ENCODE measurements at places on chromosomes 16 and 17. TPM values are rescaled to one million over a fixed set of nuclear protein-coding genes. Genes with fewer than 3 reads are reported as not detected.

Gene TMEM235
- not detected for total RNA-seq

DNA sequence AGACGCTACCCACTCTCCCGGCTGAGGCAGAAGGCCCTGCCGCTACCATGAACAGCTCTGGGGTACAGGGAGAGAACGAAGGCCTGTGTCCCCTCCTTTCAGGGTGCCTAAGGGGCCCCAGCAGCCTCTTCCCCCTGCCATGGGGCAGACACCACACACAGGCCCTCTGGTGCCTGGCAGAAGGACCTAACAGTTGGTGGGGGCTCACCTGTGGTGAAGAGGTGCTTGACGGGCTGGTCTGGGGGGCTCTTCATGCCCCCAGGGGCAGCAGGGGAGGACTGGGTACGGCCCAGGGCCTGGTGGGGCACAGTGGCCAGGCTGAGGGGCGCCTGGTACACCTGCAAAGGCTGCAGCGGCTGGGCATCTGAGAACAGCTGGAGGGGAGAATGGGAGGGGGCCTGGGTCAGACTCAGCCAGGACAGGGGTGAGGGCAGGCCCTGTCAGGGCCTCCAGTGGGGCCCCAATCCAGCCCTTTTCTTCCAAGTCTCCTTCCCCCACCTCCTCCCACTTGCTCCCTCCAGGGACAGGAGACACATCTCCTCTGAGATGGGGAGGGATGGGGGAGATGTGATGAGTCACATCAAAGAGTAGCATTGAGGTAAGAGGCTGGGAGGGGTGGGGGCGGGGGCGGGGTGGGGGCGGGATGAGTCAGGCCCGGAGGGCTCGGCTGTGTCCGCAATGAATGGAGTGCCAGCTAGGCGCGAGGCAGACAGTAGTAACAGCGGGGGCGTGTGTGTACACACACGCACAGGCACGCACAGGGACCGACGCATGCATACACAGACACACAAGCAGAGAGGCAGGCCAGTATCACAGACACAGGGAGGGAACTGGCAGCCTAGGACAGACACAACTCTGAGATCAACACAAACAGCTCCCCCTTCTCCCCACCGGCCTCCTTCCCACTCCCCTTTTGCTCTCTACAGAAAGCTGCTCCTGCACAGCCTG, 16.1 kb downstream of the G6PC3 start:
- no peak for DNase-seq

- no peak for DNase-seq
Observed at GRCh38 chr17:3904501-3904900, 11.6 kb upstream of the CAMKK1 start.

DNA sequence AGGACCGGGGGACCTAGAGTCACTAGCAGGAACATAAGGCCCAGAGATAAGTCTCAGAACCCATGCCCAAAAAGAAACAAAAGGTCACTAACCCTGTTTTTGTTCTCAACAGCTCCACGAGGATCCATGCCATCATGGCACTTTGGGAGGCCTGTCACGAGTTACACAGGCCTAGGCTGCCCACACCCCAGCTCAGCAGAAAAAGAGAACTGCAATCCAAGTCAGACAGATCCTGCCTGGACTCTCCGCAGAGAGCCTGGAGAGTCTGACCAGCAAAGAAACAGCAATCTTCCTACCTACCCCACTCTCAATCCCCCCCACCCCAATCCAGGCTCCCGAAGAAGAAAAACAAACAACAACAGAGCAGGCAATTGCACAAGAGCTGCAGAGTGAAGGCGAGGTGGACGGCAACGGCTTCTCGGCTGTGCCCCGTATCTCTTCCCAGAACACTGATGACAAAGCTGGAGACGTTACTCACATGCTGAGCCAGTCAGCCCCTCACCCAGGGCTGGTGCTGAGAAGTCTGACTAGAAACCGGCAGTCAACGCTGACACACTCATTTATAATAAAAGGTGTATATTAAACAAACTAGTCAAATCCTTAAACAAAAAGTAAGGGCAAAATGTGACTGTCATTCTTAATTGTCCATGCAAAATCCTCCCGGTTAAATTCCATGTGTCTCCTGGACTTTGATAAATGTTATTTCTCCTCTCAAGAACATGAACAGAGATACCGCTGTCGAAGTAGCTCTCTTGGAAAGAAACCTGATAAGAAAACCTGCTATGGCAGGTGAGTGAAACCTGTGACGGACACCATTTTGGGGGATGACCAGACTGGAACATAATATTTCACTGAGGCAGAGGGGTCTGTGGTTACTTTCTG, 89.3 kb downstream of the SMG6 start:
- DNase-seq: no peak

GRCh38 chr17:1090465-1091189, 89.2 kb downstream of the ABR start:
- DNase-seq: no peak

- no peak for DNase-seq
Observed at GRCh38 chr17:81522491-81523401, 5.4 kb upstream of the FSCN2 start.

Gene KRTAP2-1
- total RNA-seq: not detected

DNA sequence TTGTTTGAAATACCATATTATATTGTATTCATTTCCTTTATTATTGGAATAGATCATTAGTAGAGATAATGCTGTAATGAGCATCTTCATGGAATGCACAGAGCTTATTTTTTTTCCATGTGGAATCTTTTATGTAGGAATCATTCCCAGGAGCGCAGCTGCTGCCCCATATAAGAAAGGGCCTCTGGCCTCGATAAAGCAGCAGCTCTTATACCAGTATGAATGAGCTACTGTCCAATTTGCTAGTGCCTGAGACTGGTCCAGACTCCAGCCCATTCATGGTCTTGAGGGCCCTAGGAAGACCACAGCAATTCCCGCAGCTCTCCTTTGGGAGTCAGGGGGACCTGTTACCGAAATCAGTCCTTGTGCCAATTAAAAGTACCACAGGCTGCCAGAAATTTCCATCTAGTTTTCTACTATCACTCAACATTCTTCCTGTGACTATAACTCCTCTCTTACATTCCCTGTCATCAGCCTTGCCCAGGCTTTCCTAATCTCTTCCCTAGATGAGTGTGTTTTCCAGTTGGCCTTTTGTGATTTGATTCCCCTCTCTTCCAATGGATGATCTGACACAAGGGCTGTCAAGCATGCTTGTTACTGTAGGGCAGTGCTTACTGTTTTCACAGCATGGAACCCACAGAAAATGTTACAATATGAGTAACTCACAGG, 1.9 kb downstream of the ZNF843 start:
- DNase-seq: no peak

DNA sequence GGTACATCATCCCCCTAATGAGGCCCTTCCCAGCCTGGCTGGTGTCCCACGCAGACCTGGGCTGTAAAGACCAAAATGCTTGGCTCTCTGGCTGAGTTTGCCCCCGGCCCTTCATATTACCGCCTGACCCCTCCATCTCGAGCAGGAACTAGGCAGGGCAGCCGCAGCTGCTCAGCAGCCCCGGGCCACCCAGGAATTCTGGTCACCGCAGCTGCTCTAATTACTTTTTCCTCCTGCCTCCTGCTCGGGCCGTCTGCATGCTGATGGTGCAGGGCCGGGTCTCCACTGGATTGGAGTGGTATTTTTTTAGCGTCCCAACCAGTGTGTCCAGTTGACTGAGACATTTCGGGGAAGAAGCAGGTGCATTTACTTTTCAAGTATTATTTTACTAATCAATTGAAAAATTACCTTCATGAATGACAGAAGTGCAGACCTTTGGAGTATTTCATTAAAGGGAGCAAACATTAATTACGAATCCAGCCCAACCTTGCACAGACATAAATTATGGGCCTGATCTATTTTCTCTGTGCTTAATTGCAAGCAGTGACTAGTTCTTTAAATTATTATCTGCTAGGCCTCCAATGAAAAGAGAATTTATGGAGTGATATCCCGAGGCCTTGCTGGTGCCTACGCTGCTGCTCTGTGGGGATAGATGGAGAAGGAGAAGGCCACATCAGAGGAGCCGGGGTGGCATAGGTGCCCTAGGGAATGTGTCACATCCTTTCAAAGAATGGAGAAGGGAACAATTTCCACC, 176.2 kb downstream of the CYLD start:
- DNase-seq: no peak

- DNase-seq: peak; percentile 12
Observed at GRCh38 chr16:87395181-87395842, 3.2 kb downstream of the MAP1LC3B start.

Gene EFNB3
- total RNA-seq: 0.53 TPM

Gene CCDC200
- total RNA-seq: 0.62 TPM

GRCh38 chr17:48445248-48445620, 15.2 kb upstream of the SKAP1 start:
- DNase-seq: no peak

DNA sequence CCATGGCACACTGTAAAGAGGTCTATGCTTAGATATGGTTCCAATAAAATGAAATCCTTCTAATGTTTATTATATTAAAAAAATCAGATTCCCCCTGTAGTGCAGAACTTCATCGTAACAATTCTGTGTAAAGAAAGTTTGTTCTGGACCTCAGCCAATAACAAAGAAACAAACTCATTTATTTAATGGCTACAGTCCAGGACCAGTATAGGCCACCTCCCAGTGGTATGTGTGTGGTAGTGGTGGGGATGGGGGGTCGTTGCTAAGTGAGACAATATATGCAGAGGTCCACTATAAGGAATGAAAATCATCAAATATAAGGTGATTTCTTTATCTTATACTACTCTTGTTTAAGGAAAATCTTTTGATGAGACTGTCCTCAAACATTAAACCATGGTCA, 136.4 kb downstream of the CDK5R1 start:
- no peak for DNase-seq

GRCh38 chr17:70076831-70077230, 1.8 kb downstream of the KCNJ16 start:
- DNase-seq: no peak

Gene ATP2A1
- total RNA-seq: 0.89 TPM

DNA sequence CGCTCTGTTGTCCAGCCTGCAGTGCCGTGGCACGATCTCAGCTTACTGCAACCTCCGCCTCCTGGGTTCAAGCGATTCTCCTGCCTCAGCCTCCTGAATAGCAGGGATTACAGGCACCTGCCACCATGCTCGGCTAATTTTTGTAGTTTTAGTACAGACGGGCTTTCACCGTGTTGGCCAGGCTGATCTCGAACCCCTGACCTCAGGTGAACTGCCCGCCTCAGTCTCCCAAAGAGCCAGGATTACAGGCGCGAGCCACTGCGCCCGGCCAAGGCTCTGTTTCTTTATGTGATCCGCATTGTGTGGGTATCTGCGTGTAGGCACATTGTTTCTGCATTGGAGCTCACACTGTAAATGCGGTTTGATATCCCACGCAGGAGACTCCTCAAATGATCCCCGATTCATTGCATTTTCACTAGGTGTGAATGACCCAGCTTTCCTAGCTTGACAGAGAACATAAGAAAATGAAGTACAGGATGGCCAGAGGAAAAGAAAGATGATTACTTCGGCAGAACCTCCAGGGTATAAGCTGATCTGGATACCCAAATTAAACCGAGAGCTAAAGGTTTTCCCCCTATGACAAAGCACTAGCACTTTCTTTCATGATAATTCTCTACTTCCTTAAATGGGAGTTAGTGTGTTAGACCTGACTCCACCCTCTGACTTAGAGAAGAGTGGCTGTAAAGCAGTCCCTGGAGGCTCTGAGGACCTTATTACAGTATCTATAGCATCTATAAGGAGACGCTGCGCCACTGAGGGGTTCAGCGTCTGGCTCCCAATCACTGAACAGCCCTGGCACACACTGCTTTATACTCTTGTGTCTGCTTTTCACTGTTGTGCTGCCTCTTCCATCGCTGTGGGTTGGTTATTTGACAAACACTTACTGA, 17.3 kb downstream of the COTL1 start:
- DNase-seq: no peak

DNA sequence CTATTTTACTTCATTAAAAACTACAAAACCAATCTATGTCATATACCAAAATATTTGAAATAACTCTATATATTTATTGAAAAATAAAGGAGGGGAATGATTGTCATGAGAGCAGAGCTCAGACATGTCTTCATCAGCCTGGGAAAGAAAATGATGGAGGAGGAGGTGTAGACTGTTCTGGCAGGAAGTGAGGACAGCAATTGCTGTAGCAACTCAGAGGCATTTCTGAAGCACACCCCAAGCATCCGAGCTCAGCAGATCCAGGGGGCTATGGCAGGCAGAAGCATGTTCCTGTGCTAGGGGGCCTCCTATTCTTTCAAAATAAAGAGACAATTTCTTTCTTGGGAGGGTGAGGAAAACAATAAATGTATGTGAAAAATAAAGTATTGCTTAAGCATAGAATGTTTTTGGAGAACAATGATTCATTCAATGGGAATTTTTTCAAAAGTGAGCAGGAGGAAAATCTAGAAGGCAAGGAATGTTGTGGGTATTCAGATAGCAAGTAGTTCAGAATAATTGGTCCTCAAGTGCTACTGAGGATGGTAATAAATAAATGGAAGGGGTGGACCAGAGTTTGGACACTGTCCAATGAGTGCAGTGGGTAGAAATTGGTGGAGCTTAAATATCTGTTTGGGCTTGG, 383.4 kb downstream of the CDH11 start:
- DNase-seq: no peak

Gene CEP112
- total RNA-seq: 64.9 TPM

- DNase-seq: peak; percentile 69
Observed at GRCh38 chr17:42428141-42428944, 5.3 kb upstream of the CAVIN1 start.

DNA sequence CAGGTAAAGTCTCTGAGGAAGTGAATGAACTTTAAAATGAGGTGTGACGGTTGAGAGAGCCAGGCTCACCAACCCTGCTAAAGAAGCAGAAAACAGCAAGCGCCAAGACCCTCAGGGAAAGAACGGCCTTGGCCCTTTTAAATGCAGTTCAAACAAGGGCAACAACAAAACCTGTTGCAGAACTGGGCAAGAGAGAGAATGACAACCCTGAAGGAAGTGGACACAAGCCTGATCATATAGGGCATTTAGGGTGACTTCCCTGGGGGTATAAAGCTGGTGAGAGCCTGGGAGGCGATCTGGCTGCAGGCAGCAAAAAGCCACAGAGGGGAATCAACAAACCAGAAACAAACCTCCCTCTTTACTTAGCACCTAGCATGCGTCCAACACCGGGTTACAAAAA, 1.0 kb downstream of the CPPED1 start:
- peak; percentile 5 for DNase-seq

Gene CHST4
- total RNA-seq: not detected

GRCh38 chr16:525520-526180, 1.9 kb upstream of the CAPN15 start:
- no peak for DNase-seq

DNA sequence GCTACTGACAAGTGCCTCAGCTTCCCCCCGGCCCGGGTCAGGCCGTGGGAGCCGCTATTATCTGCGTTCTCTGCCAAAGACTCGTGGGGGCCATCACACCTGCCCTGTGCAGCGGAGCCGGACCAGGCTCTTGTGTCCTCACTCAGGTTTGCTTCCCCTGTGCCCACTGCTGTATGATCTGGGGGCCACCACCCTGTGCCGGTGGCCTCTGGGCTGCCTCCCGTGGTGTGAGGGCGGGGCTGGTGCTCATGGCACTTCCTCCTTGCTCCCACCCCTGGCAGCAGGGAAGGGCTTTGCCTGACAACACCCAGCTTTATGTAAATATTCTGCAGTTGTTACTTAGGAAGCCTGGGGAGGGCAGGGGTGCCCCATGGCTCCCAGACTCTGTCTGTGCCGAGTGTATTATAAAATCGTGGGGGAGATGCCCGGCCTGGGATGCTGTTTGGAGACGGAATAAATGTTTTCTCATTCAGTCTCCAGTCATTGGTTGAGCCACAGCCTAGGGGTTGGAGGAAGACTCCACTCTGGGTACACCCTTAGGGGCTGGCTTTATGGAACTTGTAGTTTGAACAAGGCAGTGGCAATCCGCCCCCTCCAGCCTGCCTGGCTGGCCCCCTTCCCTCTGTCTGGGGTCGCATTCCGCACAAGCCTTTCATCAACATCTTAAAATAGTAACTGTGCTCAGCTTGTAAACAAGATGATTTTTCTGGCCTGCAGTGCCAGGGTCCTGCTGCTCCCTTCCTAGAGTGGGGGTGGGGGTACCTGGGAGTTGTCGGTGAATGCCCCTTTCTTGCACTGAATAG, 4.1 kb downstream of the SYNGR2 start:
- DNase-seq: no peak
